ENCODE measurements at places on chromosomes 5 and 9. TPM values are rescaled to one million over a fixed set of nuclear protein-coding genes. Genes with fewer than 3 reads are reported as not detected.

Gene PPP2R2B
- 11.8 TPM for total RNA-seq

Gene TYRP1
- 0.48 TPM for total RNA-seq

Gene SV2C
- 2.1 TPM for total RNA-seq

Gene LURAP1L
- total RNA-seq, result 34.5 TPM

Gene ANKDD1B
- total RNA-seq, result 10.3 TPM

Gene CBY3
- total RNA-seq, result not detected

Gene ROPN1L
- 0.26 TPM for total RNA-seq

Gene SPATA31D4
- total RNA-seq, result not detected

Gene DNAI1
- total RNA-seq, result not detected

Gene RGS3
- total RNA-seq, result 52.4 TPM

Gene IRX1
- total RNA-seq, result 0.85 TPM

Gene SEMA6A
- total RNA-seq, result 54.0 TPM

Gene GCNT4
- 16.7 TPM for total RNA-seq

All from urinary bladder (tissue), 4 donors.